Cardiac muscle cell (in vitro differentiated cells and primary cell): ENCODE measurements at places on chromosomes 4 and X. TPM values are rescaled to one million over a fixed set of nuclear protein-coding genes. Genes with fewer than 3 reads are reported as not detected.

GRCh38 chr4:183249854-183250253, 70.2 kb downstream of the CLDN22 start:
- H3K4me3 ChIP-seq: no peak overlapping the region
- H3K36me3 ChIP-seq: peaks cover 5% of the 10 kb centered on the region
- H3K4me1 ChIP-seq: no peaks in the 10 kb centered on the region
- peak; percentile 60 for DNase-seq
- no peak overlapping the region for H3K27ac ChIP-seq
- H3K27me3 ChIP-seq: no peaks in the 10 kb centered on the region

DNA sequence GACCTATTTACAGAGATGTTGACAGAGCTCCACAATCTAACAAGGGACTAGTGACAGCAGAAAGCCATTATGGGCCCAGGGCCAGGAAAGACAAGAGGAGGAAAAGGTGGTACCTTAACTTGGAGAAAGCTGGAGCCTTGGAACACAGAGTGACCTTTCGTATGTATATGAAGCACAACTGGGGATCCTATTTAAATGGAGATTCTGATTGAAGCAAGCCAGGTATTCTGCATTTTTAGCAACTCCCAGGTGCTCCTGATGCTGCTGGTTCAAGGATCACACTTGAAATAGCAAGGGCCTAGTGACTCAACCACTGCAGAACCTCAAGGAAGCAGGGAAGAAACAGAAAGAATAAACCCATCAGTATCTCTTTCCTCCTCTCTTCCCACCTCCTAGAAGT, 99.4 kb downstream of the TMEM47 start:
- no peak overlapping the region for H3K4me3 ChIP-seq
- H3K27me3 ChIP-seq: no peaks in the 10 kb centered on the region
- no peaks in the 10 kb centered on the region for H3K36me3 ChIP-seq
- DNase-seq: no peak
- H3K27ac ChIP-seq: no peak overlapping the region

GRCh38 chrX:108097380-108097779, 5.8 kb downstream of the ATG4A start:
- no peak for DNase-seq
- no peak overlapping the region for H3K4me3 ChIP-seq
- H3K36me3 ChIP-seq: no peaks in the 10 kb centered on the region
- no peaks in the 10 kb centered on the region for H3K4me1 ChIP-seq
- no peak overlapping the region for H3K27ac ChIP-seq
- H3K27me3 ChIP-seq: peaks cover 6% of the 10 kb centered on the region

- no peaks in the 10 kb centered on the region for H3K4me1 ChIP-seq
- H3K36me3 ChIP-seq: no peaks in the 10 kb centered on the region
- H3K27ac ChIP-seq: no peak overlapping the region
- H3K27me3 ChIP-seq: no peaks in the 10 kb centered on the region
- no peak for DNase-seq
Observed at GRCh38 chr4:184355857-184356256, 118.5 kb downstream of the IRF2 start.

DNA sequence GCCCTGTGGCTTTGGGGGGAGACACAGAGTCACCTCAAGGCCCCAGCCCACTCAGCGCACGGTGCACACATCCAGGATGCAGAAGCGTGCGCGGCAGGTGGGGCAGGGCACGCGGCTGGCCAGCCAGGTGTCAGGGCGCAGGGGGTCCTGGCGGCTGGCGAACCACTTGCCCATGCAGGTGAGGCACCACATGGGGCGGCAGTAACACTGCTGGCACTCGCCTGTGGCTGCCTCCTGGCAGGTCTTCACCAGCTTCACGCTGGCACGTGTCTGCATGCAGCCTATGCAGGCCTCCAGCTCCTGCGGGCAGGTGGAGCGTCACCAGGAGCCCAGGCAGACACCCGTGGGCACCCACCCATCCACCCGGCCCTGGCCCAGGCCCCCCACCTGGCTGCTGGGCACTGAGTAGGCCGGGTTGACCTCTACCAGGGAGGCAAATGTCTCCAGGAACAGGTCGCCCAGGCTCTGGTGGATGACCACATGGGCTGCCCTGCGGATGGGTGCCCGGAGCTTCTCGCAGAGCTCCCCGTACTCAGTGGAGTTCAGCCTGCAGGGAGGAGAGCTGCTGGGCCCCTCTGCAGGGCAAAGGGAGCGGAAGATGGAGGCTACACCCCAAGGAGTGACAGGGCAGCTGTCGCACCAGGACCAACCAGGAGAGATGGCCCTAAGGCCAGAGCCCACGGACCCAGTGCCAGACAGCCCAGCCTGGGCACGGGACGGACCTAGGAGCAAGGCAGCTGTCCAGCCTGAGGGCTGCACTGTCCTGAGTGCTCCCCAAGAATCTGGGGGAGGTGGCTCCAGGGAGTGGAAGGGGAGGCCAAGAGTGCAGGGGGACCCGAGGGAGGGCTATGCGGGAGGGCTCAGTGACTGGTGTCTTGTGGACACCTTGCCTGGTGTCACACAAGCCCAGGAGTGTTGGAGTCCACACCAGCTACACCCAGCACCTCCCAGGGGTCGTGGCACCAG, 3.7 kb downstream of the TMEM129 start:
- H3K4me3 ChIP-seq: no peak overlapping the region
- no peak overlapping the region for H3K27ac ChIP-seq
- H3K27me3 ChIP-seq: no peaks in the 10 kb centered on the region
- no peak for DNase-seq
- peaks cover 11% of the 10 kb centered on the region for H3K4me1 ChIP-seq
- H3K36me3 ChIP-seq: peaks cover 4% of the 10 kb centered on the region

- H3K27me3 ChIP-seq: no peaks in the 10 kb centered on the region
- no peaks in the 10 kb centered on the region for H3K4me1 ChIP-seq
- DNase-seq: no peak
- peaks cover 29% of the 10 kb centered on the region for H3K36me3 ChIP-seq
- H3K4me3 ChIP-seq: no peak overlapping the region
Observed at GRCh38 chr4:6875431-6875831, 34.2 kb upstream of the TBC1D14 start.

GRCh38 chr4:67723949-67724348, 23.0 kb upstream of the UBA6 start:
- no peaks in the 10 kb centered on the region for H3K4me1 ChIP-seq
- no peaks in the 10 kb centered on the region for H3K36me3 ChIP-seq
- DNase-seq: no peak
- no peak overlapping the region for H3K4me3 ChIP-seq
- no peak overlapping the region for H3K27ac ChIP-seq
- no peaks in the 10 kb centered on the region for H3K27me3 ChIP-seq

DNA sequence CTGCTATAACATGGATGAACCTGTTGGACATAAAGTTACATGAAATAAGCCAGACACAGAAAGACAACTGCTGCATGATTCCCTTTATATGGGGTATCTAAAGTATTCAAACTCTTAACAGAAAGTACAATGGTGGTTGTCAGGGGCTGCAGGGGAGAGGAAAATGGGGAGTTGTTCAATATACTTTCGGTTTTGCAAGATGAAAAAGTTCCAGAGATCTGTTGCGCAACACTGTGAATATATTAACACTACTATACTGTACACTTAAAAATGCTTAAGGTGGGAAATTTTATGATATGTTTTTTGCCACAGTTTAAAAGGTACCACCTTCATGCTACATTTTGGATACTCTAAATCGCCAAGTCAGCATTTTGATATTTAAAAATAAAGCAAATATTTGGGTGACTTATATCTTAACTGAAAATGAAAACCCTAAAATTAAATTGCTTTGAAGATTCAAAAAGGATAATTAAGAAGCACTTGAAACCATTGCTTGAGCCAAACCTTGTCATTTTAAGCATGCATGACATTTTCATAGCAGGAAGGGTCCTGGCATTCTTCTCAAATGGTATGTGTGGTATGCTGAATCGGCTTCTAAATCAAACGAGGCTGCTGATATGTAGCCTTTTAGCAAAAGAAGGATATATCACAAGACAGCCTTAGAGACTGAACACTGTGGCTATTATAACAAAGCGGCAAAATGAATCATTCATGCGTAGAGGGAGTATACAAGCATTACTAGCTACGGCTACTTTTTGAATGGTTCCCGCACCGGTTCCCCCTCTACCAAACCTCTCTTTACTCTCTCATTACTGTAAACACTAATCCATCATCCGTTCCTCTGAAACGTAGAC, 607.1 kb upstream of the DIPK2B start:
- H3K4me3 ChIP-seq: no peak overlapping the region
- H3K4me1 ChIP-seq: peaks cover 3% of the 10 kb centered on the region
- H3K27me3 ChIP-seq: no peaks in the 10 kb centered on the region
- DNase-seq: peak; percentile 9
- no peaks in the 10 kb centered on the region for H3K36me3 ChIP-seq

- H3K27me3 ChIP-seq: no peaks in the 10 kb centered on the region
- no peak overlapping the region for H3K4me3 ChIP-seq
- no peak overlapping the region for H3K27ac ChIP-seq
- no peaks in the 10 kb centered on the region for H3K36me3 ChIP-seq
- H3K4me1 ChIP-seq: no peaks in the 10 kb centered on the region
Observed at GRCh38 chr4:74670583-74670982, 123.7 kb downstream of the BTC start.

- no peak overlapping the region for H3K4me3 ChIP-seq
- H3K27ac ChIP-seq: no peak overlapping the region
- H3K36me3 ChIP-seq: no peaks in the 10 kb centered on the region
- H3K4me1 ChIP-seq: peaks cover 4% of the 10 kb centered on the region
- no peaks in the 10 kb centered on the region for H3K27me3 ChIP-seq
- DNase-seq: no peak
Observed at GRCh38 chr4:8127051-8127826, 31.4 kb downstream of the ABLIM2 start.

DNA sequence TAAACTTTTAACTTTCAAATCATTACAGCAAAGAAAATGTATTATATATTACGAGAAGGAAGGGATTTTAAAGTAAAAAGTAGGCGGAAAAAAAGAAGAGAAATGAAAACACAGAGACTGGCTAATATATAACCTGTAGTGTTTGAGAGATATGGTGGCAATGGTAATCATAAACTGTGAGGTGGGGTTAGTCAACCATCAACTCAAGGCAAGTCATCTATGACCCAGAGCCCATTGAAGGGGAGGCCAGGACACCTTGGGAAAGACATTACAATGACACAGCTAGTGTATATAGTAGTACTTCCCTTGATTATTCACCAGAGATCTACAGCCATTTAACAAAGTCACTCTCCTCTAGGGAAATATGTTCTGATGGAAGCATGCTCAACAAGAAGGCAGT, 423.9 kb upstream of the PITX2 start:
- H3K4me3 ChIP-seq: no peak overlapping the region
- no peaks in the 10 kb centered on the region for H3K27me3 ChIP-seq
- DNase-seq: no peak
- H3K36me3 ChIP-seq: no peaks in the 10 kb centered on the region

DNA sequence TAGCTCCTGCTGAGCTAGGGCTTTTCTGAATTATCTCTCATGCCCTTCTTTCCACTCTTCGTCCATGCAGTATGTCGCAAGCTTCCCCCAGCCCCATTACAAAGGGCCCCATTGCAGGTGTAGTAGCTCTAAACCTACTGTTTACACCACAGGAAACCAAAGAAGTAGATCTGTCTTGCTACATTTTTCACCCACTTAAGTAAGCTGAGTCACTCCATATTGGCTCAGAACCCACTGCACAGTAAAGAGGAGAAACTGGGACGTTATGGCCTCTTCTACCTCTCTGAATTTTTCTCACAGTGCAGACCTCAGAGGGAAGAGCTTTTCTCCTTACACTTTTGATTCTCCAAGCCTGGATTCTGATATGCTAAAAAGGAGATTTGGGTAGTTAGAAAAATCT, 200.2 kb downstream of the SMARCA1 start:
- no peaks in the 10 kb centered on the region for H3K36me3 ChIP-seq
- H3K27me3 ChIP-seq: no peaks in the 10 kb centered on the region
- H3K4me1 ChIP-seq: no peaks in the 10 kb centered on the region
- no peak overlapping the region for H3K27ac ChIP-seq
- no peak for DNase-seq
- no peak overlapping the region for H3K4me3 ChIP-seq

- H3K4me1 ChIP-seq: no peaks in the 10 kb centered on the region
- H3K4me3 ChIP-seq: no peak overlapping the region
- no peaks in the 10 kb centered on the region for H3K27me3 ChIP-seq
- DNase-seq: no peak
Observed at GRCh38 chr4:8647094-8647570, 54.6 kb downstream of the CPZ start.

The G6PD gene
- total RNA-seq: 30.7 and 36.0 TPM in 2 replicates

The TLR8 gene
- not detected in 2 replicates for total RNA-seq

The CCSER1 gene
- total RNA-seq: 3.3 and 3.6 TPM in 2 replicates

The HUWE1 gene
- 105 and 163 TPM in 2 replicates for total RNA-seq

The TCEAL7 gene
- total RNA-seq: 3.5 and 7.0 TPM in 2 replicates

The BTC gene
- total RNA-seq: not detected in 2 replicates
